ENCODE measurements at places on chromosomes 12 and 14.

- no peak for DNase-seq
Measured at GRCh38 chr14:23865502-23865901, 88.1 kb upstream of the DHRS4 start.

DNA sequence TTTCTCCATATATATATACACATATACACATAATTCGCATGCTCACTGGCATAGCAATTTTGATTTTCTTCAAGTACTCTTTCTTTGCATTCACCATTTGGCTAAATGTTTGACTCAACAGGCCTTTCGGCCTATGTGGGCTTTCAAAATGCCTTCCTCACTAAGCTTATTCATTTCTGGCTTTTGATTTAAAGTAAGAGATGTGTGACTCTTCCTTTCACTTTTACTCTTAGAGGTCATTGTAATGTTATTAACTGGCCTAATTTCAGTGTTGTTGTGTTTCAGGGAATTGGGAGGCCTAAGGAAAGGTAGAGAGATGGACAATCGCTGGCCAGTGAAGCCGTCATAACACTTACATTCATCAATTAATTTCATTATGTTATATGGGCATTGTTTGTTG is 14.5 kb upstream of the KLRD1 start:
- no peak for DNase-seq

GRCh38 chr12:109950625-109951024 is 45.5 kb downstream of the GIT2 start:
- DNase-seq: no peak

DNA sequence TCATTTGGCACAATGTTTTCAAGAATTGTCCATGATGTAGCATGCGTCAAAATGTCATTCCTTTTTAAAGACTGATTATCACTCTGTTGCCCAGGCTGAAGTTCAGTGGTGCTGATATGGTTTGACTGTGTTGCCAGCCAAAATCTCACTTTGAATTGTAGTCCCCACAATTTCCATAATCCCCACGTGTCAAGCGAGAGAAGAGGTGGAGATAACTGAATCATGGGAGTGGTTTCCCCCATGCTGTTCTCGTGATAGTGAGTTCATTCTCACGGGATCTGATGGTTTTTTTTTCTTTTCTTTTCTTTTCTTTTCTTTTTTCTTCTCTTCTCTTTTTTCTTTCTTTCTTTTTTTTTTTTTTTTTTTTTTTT is 21.8 kb upstream of the LRRK2 start:
- no peak for DNase-seq
